ENCODE measurements at places on chromosomes 2 and 18.

DNA sequence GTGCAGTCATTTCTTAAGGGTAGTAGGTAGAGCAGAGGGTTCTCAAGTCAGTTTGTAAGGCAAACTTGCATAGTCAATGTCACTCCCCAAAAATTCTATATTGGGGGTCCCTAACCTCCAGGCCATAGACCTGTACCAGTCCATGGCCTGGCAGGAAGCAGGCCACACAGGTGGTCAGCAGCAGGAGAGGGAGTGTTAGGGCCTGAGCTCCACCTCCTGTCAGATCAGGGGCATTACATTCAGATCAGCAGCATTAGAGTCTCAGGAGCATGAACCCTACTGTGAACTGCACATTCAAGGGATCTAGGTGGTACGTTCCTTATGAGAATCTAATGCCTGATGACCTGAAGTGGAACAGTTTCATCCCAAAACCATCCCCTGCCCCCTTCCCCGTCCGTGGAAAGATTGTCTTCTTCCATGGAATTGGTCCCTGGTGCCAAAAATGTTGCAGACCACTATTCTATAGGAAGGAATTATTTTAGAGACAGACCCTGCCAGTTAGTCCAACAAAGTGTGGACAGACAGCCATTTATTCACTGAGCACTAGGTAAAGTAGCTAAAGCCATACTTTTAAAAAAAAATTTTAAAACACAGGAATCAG, 6.7 kb downstream of the COA5 start:
- DNase-seq = no peak

GRCh38 chr2:121722479-121722878, 14.2 kb downstream of the NIFK start:
- DNase-seq = no peak

GRCh38 chr2:240348522-240348921, 86.9 kb upstream of the GPC1 start:
- DNase-seq = no peak

DNA sequence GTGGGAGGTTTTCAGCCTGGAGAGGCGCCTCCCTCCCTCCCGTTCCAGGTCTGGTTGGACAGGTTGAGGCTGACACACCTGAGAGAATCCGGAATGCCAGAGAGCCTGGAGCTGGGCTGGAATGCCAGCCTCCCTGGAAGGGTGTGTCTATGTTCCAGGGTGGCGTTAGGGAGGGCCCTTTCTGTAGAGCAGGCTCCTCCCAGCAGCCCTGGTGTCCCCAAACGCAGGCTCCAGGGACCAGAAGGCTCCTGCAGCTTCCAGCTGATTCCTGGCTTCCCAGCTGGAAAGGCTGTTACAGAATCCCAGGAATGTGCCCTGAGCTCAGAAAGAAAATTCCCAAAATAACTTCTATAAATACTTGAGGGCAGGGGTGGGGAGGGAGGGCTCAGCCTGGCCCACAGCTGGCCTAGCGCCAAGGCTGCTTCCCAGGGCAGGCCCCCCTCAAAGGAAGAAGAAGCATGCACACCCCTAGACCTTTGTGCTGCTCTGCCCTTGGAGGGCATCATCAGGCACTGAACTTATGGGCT, 85.4 kb downstream of the STPG4 start:
- no peak for DNase-seq

DNA sequence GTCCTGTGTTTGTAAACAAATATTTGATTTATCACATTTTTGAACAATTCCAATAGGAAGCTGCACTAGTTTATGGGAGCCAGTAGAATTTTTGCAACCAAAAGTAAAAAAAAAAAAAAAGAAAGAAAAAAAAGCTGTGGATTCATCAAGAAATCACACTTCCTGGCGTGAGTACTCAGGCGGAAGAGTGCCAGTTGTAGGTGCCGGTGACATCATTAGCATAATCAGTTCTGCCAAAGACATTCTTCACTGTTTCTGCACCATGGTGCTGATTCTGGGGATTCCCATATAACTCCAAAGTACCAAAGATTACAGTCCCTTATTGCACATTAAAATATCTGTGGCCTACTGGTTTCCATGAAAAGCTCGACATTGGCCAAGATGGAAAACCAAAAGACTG, 32.8 kb downstream of the RAPGEF4 start:
- no peak for DNase-seq

GRCh38 chr18:23380817-23381216, 72.3 kb upstream of the RIOK3 start:
- no peak for DNase-seq

GRCh38 chr18:79216176-79216575, 147.0 kb downstream of the ATP9B start:
- DNase-seq = no peak

GRCh38 chr2:119429225-119429981, 2.3 kb upstream of the TMEM37 start:
- no peak for DNase-seq

- no peak for DNase-seq
These were observed 440.8 kb upstream of the CDH20 start for GRCh38 chr18:60892441-60892840.

DNA sequence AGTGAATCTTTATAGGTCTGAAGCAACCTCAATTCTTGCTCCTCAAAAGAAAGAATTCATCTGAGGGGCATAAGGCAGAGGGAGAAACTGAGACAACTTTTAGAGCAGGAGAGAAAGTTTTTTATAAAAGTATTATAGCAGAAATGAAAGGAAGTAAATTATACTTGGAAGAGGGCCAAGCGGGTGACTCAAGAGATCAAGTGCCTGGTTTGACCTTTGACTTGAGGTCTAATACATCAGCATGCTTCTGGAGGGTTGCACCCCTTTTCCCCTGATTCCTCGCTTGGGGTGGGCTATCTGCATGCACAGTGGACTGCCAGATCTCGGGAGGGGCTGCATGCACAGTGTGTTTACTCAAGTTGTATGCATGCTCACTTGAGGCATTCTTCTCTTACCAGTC, 268.5 kb upstream of the LRATD1 start:
- DNase-seq = no peak

- DNase-seq = no peak
These were observed 1338.0 kb upstream of the ACVR2A start for GRCh38 chr2:146506851-146507250.

DNA sequence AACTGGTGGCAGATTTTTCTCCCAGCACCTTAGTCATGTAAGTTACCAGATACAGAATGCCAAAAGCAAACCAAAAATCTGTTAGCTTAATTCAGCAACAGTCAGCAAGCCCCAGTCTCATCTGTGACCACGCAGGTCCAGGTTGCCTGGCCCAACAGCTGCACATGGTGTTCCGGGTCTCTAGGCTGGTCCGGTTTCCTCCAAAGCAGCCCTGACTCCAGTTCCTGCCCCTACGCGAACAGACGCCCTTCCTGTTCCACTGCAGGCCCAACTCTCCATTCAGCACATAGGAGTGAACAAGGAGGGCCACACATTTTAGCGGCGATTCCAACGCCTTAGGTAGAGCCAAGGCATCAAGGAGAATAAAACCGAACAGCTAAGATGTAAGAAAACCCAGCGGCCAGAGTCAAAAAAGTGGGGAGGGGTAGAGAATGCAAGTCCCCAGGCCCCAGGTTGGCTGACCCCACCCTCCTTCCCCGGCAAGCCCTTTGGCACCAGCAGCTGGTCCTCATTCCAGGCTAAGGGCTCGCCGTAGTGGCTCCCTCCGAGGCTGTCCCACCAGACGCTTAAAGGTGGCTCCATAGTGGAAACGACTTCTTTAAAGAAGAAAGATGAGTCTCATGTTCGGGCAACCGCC, 1.5 kb downstream of the STK25 start:
- no peak for DNase-seq

GRCh38 chr2:38945911-38946310, 56.2 kb downstream of the ARHGEF33 start:
- DNase-seq = no peak

DNA sequence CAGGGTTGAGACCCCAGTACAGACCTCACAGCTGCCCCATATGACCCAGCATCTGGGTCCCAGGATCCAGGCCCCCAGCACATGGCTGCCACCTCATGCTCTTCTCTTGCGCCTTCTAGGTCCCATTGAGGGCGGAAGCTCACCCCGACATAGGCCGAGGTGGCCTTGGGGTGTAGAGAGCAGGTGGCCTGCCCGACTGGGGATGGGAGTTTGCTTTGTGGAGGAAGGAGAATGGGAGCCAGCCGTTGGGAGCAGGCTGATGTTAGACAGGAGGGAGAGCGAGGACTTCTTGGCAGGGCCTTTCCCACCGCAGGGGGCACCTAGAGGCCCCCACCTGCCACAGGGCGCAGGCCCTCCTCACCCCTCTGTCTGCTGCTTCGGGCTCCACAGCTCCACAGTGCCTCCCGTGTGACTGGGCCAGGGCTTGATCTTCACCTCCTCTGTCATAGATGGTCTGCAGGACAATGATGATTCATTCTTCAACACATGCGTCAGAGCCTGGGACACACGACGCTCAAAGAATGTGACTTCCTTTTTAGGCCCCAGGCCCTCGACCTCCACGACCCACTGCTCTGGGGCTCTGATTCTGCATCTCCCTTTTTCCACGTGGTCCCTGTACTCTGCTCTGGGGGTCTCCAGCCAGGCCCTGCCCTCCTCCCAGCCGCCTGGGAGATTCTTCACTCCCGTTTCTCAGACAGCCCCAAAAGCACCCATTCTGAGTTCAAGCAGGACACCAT, 86.6 kb upstream of the ODC1 start:
- DNase-seq = no peak

All from stimulated activated CD4-positive, alpha-beta T cell treated with anti-CD3 and anti-CD28 coated beads, Interleukin-15, amount 100 ng/mL, for 1 hour (primary cell).